ENCODE measurements at places on chromosomes 7 and 10. TPM values are rescaled to one million over a fixed set of nuclear protein-coding genes. Genes with fewer than 3 reads are reported as not detected.

DNA sequence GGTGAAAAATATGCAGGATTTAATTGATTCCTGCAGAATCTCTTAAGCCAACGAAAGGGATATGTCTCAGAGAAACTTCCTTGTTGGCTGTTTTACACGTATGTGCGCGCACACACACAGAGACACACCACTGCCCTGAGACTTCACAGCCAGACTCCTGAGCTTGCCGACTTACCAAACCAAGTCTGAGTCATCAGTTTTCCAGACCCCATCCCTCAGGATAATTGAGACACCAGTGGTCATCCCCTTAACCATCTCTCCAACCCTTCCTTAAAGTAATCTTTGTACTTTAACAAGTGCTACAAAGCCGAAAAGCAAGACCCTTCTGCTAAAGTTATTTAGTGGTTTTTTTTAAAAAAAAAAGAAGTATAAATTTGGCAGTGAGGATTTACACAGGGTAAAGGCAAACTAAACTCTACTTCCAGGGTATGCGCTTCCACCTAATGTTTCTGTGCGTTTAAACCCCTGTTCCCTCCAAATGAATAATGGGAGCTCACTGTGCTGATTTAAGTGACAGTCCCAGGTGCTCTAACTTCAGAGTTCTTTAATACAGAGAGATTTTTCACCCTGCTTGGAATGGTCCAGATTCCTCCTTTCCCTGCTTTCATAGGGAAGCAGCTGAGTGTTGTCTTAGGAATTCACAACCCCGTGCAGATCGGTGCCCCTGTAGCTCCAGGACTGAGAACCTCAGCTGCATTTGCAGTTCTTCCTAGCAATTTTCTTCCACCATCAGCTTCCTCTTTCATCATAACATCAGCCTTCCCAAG lies 198.5 kb downstream of the INHBA start:
- peaks cover 5% of the 10 kb centered on the region for H3K4me1 ChIP-seq
- H3K36me3 ChIP-seq: no peaks in the 10 kb centered on the region
- DNase-seq: no peak
- no peak overlapping the region for H3K4me3 ChIP-seq
- H3K27ac ChIP-seq: no peak overlapping the region

GRCh38 chr7:27000496-27000895 lies 95.3 kb downstream of the HOXA1 start:
- H3K4me3 ChIP-seq: no peak overlapping the region
- no peaks in the 10 kb centered on the region for H3K36me3 ChIP-seq
- no peak overlapping the region for H3K27ac ChIP-seq
- no peak for DNase-seq
- no peaks in the 10 kb centered on the region for H3K27me3 ChIP-seq

The OR6B1 gene
- not detected for total RNA-seq

The AGMO gene
- total RNA-seq: 1.4 TPM

The FIS1 gene
- total RNA-seq: 180 TPM

DNA sequence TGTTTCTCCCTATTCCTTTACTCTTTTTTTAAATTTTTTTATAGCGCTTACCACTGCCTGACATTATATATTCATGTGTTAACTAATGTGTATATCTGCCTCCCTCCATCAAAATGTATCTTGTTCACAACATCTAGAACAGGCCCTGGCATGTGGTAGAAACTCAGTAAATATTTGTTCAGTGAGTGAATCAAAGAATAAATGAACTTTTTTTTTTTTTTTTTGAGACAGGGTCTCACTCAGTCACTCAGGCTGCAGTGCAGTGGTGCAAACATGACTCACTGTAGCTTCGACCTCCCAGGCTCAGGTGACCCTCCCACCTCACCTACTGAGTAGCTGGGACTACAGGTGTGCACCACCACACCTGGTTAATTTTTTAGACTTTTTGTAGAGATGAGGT lies 7.5 kb upstream of the CALD1 start:
- H3K36me3 ChIP-seq: no peaks in the 10 kb centered on the region
- no peak overlapping the region for H3K4me3 ChIP-seq
- H3K27ac ChIP-seq: no peak overlapping the region

The FGL2 gene
- total RNA-seq: 96.9 TPM

GRCh38 chr10:133094286-133094685 lies 6.6 kb downstream of the ADGRA1 start:
- no peak for DNase-seq
- no peaks in the 10 kb centered on the region for H3K4me1 ChIP-seq
- no peak overlapping the region for H3K4me3 ChIP-seq
- no peaks in the 10 kb centered on the region for H3K36me3 ChIP-seq
- peaks cover 3% of the 10 kb centered on the region for H3K27me3 ChIP-seq

DNA sequence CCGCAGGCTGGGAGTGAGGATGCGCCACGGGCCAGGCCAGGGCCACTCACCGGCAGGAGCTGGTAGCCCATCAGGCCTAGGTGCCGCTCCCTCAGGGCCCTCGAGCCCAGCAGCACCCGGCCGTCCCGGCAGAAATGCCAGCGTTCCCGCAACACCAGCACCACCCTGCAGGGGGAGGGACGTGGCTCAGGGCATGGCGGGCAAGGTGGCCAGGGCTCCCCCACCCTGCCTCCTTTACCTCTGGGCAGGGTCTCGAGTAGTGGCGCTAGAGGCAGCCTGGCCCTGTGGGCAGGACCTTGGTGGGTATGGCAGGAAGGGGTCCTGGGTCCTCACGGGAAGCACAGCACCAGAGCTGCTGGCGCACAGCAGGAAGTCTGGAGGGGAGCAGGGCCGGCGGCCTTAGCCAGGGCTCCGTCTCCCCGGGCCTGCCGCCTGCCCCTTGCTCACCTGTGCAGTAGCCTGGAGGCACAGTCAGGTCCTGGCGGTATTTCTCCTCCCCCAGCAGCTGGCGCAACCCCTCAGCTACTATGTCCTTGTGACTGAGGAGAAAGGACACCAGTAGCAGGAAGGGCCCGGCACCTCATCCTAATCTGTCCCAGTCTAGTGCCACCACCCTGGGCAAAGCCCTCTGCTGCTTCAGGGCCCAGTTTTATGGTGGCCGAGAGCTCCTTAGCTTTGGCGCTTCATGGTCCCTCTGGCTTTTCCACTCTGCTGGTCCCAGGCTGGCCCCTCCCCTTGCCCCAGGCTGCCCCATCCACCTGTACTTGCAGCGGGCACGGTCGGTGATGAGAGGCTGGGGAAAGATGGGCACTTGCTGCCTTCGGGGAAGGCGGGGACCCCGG lies 3.5 kb downstream of the FASTK start:
- H3K4me3 ChIP-seq: no peak overlapping the region
- no peak overlapping the region for H3K27ac ChIP-seq
- peaks cover 13% of the 10 kb centered on the region for H3K36me3 ChIP-seq
- no peaks in the 10 kb centered on the region for H3K27me3 ChIP-seq
- peaks cover 30% of the 10 kb centered on the region for H3K4me1 ChIP-seq

- no peaks in the 10 kb centered on the region for H3K4me1 ChIP-seq
- DNase-seq: peak; percentile 65
- no peak overlapping the region for H3K4me3 ChIP-seq
- no peak overlapping the region for H3K27ac ChIP-seq
These were observed 214.9 kb downstream of the KCNMA1 start for GRCh38 chr10:77422491-77423338.

DNA sequence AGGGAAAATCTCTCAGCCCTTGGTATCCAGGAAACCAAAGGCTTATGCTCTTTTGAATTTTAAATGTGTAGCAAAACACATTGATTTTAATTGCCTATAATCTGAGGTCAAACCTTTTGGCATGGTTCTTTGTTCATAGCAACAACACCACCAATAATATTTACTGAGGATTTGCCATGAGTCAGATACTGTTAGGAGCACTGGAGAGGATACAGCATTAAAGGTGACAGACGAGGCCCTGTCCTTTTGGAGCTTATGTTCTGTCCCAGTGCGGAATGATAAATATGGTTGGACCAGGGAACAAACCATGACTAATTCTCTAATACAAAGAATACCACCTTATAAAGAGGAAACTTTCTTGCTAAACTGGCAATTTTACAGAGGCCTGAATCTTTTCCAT lies 176.6 kb downstream of the CTNNA3 start:
- H3K4me3 ChIP-seq: no peak overlapping the region
- no peak overlapping the region for H3K27ac ChIP-seq
- no peaks in the 10 kb centered on the region for H3K27me3 ChIP-seq
- no peak for DNase-seq

DNA sequence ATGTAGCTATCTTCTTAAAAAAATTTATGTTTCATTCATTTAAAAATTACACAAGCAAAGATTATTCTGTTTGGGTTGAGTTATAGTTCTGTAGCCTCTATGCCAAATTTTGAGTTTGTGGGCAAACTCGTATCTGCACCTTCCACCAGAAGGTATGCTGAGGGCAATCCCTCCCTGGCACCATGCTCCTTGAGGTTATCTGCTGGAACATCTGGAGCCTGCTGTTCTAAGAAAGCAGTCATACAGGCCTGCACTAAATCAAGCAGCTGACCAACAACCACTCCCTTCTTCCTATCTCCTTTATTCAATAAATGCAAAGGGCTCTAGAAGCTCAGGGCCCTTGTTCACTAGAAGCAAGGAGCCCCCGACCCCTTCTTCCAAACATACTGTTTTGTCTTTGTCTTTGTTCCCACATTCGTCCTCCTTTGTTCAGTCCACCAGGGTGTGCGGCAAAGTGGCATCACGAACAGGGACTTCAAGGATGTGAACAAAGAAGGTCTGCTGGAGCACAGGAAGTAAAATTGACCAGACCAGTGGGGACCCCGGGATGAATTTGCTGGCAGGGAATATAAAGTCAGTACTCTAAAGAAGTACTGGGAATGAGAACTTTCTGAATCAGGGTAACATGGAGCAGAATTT lies 36.4 kb downstream of the OR13A1 start:
- no peaks in the 10 kb centered on the region for H3K27me3 ChIP-seq
- H3K4me3 ChIP-seq: no peak overlapping the region
- no peaks in the 10 kb centered on the region for H3K36me3 ChIP-seq
- H3K4me1 ChIP-seq: no peaks in the 10 kb centered on the region
- H3K27ac ChIP-seq: no peak overlapping the region
- no peak for DNase-seq

DNA sequence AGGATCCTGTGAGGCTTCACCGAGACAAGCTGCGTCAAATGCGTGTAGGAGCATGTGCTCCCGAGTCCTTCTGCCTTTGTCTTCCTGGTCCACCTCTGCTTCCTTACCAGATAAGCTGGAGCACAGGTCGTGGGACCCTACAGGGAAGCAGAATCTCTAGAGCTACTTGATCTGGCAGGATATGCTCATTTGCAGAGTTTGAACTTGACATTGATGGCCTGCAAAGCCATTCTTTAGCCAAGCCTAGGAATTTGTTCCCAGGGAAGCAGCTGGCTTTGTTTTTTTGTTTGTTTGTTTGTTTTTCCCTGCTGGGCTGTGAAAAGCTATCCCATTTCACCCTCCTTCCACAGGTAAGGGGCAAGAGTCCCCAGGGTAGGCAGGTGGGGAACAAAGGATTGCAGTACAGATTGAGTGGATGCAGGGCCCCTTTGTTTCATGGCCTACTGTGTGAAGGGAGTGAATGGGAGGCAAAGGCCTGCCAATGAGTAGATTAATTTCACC lies 200.0 kb upstream of the BMPER start:
- H3K36me3 ChIP-seq: no peaks in the 10 kb centered on the region
- H3K27me3 ChIP-seq: no peaks in the 10 kb centered on the region
- DNase-seq: no peak
- H3K27ac ChIP-seq: no peak overlapping the region
- peaks cover 10% of the 10 kb centered on the region for H3K4me1 ChIP-seq

- H3K36me3 ChIP-seq: no peaks in the 10 kb centered on the region
- H3K27ac ChIP-seq: no peak overlapping the region
- no peaks in the 10 kb centered on the region for H3K27me3 ChIP-seq
- no peaks in the 10 kb centered on the region for H3K4me1 ChIP-seq
- no peak for DNase-seq
These were observed 20.6 kb upstream of the USP6NL start for GRCh38 chr10:11631890-11632587.

The OPN4 gene
- not detected for total RNA-seq

DNA sequence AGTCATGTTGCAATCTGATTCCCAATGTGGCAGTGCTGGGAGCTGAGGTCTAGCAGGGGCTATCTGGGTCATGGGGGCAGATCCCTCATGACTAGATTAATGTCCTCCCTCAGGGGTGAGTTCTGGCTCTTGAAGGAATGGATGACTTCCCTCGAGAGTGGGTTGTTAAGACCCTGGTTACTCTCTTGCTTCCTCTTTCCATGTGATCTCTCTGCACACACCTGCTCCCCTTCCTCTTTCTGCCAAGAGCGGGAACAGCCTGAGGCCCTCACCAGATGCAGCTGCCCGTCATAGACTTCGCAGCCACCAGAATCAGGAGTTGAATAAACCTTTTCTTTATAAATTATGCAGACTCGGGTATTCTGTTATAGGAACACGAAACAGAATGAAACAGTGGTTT lies 37.8 kb downstream of the SFMBT2 start:
- no peaks in the 10 kb centered on the region for H3K27me3 ChIP-seq
- DNase-seq: no peak
- H3K4me1 ChIP-seq: no peaks in the 10 kb centered on the region
- H3K4me3 ChIP-seq: no peak overlapping the region

DNA sequence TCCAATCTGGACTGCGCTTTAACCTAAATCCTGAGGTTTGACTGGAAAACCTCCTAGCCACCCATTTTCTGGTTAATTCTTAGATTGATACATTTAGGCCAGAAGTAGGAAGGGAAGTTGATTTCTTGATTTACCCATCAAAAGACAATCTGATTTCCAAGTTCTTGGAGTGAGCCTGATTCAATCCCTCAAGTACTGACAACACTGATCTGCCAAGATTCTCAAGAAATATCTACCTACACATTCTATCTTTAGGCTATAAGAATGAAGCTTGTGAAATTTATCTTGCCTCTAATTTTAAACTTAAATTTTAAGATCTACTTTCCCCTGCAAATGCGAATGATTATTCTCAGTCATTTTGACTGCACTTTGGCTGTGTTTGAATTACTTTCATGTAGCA lies 5.9 kb downstream of the TAS2R16 start:
- no peaks in the 10 kb centered on the region for H3K36me3 ChIP-seq
- no peak overlapping the region for H3K27ac ChIP-seq
- H3K4me1 ChIP-seq: no peaks in the 10 kb centered on the region
- DNase-seq: no peak

The OR9A2 gene
- not detected for total RNA-seq

GRCh38 chr10:62529396-62529795 lies 155.2 kb downstream of the ZNF365 start:
- no peaks in the 10 kb centered on the region for H3K27me3 ChIP-seq
- H3K36me3 ChIP-seq: no peaks in the 10 kb centered on the region
- H3K4me1 ChIP-seq: no peaks in the 10 kb centered on the region
- DNase-seq: peak; percentile 10
- H3K27ac ChIP-seq: no peak overlapping the region

GRCh38 chr7:27130540-27131389 lies at the start of gene HOXA4:
HOXA4 (minus strand) TSS chr7:27130757; CDS start chr7:27130733, 24 bp downstream.
- peaks cover 37% of the 10 kb centered on the region for H3K4me1 ChIP-seq
- peak; percentile 95 for DNase-seq
- peak within 1 kb of the TSS; percentile 62 for H3K4me3 ChIP-seq
- no peaks in the 10 kb centered on the region for H3K36me3 ChIP-seq
- H3K27me3 ChIP-seq: no peaks in the 10 kb centered on the region
- peak within 1 kb of the TSS; percentile 97 for H3K27ac ChIP-seq

The TBXAS1 gene
- 33.6 TPM for total RNA-seq

DNA sequence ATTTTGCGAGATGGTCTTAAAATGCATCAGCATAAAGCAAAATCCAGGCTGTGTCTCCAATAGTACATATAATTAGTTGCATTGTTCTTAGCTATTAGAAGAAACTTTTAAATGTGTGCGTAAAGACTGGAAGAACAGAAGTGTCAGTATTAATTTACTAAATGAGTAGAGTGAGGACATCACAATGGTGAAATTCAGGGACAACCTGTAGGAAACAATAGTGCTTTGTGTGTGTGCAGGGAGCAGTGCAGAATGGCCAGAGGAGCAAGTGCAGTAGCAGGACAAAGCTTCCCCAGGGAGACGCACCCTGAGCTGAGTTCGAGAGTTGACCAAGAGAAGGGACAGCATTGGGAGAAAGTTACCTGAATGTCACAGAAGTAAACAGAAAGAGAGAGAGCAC lies 13.7 kb downstream of the ITGB8 start:
- H3K4me3 ChIP-seq: no peak overlapping the region
- no peaks in the 10 kb centered on the region for H3K36me3 ChIP-seq
- H3K27ac ChIP-seq: no peak overlapping the region
- H3K4me1 ChIP-seq: no peaks in the 10 kb centered on the region

The ZEB1 gene
- total RNA-seq: 43.0 TPM

All from kidney (tissue), 22 donors.